ENCODE measurements at places on chromosomes 2 and 18.

DNA sequence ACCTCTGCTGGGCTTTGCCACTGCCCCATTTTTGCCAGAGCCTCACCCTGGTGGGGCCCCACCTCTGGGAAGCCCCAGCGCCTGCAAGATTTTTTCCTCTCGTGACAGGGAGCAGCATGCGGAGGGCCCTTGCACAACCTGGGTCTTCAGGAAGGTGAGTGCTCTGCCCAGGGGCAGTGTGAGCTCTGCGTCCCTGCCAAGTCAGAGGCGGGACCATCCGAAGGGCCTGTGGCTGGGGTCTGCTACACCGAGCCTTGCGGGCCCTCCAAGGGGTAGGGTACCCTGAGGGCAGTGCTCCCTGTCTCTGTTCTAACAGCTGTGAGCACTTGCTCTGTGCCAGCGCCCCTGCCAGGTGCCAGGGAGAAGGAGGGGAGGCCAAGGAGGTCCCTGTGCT, 5.8 kb upstream of the ODC1 start:
- DNase-seq = no peak

DNA sequence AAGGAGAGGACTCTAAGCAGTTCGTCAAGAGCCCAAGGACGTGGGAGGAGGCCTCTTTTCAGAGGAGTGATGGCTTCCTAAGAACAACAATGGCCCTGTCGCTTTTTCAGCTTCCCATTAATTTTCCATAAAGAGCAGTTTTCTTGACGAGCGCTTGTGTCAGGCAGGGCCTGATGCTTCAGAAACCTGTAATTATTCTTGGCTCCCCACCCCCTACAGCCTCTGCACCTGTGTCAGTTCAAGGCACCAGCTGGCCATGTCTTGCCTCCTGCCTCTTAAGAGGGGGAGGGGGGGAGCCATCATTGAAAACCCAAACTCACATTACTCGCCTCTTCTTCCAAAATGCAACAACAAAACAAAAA, 32.3 kb downstream of the KLF7 start:
- no peak for DNase-seq

DNA sequence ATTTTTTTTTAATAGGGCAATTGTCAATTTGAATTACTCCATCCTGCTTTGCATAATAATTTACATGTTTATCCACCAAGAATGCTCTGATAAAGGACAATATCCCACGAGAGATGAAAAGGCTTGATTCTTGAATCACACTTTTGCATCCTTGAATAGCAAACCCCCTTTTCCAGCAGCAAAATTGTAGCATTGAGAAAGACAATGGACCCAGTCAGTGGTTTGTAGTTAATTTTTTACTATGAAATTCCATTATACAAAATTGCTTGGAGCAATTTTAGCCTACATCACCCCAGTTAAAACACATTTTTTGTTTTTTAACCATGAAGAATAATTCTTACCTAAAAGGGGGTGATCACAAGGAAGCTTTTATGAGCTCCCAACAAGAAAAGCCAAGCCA, 255.1 kb downstream of the RND3 start:
- DNase-seq = no peak

DNA sequence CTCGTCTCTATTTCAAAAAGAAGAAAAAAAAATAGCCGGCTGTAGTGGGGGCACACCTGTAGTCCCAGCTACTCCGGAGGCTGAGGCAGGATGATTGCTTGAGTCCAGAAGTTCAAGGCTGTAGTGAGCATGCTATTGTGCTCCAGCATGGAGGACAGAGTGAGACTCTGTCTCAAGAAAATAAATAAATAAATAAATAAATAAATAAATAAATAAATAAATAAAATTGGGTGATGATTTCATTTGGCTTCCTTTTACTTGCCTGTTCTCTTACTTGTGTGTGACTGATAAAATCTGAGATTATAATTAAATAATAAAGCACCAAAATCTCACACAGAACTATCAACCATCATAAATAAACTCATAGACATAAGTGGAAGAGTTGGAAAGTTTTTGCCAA, 657.8 kb downstream of the NRXN1 start:
- no peak for DNase-seq

DNA sequence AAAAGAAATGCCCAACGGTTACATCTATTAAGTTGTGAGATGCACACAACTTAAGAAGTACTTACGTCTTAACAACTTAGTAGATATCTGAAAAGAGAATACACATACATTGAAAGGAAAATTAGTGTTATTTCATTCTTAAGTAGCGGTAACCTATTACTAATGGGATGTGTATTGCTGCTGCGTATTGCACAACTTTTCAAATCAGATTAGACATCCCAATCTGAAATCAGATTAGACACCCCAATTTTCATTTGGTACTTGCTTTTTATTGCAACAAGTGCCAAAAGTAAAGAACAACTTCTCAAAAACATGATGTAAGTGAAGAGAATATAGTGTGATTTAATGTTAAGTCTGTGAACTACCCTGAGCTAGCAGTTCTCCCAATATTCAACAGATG, 155.5 kb downstream of the DSC3 start:
- DNase-seq = no peak

GRCh38 chr2:38690499-38691420, 24.8 kb downstream of the GALM start:
- DNase-seq = no peak

GRCh38 chr2:152468899-152469692, 134.1 kb downstream of the FMNL2 start:
- no peak for DNase-seq

DNA sequence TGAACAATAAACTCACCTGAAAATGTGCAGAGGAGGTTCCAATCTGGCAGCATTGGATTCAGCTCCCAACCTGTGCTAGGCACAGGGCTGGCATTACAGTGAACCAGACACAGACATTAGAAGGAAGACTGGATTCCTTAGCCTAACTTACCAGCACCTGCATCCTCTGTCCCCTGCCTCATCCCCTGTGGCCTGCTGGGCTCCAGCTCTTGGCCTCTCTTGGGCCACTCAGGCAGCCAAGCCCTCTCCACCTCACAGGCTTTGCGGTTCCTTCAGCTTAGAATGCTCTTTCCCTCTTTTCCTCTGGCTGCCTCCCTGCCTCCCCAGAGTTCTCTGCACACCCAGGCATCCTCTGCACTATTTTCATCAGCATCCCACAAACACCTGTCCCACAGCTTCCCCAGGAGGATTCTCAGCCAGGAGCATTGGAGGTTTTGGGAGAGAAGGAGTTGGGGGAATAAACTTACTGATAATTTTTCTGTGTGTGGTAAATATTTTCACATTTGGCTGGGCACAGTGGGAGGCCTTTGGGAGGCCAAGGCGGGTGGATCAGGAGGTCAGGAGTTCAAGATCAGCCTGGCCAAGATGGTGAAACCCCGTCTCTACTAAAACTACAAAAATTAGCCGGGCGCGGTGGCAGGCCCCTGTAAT, 132.0 kb downstream of the INHBB start:
- no peak for DNase-seq

DNA sequence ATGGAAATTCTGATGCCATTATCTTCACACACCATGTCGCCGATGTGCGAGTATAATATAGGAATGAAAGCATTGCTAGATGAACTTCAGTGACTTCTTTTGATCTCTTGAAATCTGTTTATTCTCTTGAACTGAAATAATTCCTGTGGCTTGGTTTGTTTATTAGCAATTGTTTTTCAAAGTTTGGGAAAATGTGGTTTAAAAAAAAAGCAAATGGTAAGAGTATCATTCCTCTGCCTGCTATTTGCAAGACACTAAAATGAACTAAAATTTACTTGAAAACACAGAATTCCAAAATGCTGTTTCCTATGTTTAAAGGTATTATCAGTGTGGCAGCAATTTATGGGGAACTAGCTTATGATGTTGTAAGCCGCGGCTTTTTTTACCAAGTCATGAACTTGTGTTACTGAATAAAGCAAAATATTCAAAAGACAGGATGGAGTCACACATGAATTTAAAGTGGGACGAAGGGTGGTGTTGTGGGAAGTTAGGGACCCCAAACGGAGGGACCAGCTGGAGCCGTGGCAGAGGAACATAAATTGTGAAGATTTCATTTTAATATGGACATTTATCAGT, 96.4 kb downstream of the COLEC12 start:
- no peak for DNase-seq

DNA sequence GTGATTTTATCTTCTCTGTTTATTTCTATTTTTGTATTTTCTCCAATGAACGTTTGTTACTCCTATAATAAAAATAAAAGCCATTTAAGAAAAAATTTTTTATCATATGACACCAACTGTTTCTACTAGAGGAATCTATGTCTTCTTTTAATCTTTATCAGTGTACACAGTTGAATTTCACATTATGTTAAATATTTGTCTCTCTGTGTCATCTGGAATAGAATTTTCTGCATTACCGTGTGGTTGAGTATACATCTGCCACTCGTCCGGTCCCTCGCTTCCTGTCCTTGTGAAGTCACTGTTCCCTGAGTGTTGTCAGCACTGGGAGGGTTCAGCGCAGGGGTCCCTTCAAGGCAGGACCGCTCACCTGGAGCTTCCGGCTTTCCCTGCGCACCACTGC, 99.2 kb downstream of the LDLRAD4 start:
- DNase-seq = no peak

DNA sequence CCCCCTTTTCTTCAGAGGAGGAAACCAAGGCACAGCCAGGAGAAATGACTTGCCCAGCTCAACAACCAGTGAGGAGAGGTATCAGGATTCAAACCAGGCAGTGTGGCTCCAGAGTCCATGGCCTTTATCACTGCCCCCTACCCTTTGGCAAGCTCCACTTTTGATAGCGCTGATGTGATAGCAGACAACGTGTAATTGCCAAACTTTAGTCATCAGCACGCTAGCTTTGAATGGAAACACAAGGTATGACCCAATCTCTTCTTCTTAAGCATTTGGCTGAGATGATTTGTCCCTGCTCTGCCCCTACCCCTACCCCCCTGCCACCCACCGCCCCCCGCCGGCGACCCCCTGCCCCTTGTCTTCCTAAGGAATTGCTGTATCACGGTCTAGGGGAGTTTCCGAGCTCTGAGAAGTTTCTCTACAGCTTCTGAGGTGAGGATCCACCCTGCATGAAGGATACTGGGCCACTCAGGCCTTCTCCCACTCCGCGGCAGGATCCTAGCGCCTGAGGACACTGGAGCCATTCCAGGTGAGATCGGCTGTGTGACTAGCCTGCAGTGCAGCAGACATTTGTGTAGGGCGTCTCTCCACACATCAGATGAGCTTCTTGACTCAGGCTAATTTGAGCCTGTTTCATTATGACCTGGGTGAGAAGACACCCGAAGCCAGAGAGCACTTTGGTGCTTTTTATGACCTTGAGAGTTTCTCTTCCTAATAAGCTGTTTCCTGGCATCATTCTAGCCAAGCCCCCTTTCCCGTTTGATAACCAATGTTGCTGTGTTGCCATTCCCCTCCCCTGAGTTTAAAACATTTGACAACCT, 75.1 kb upstream of the MAP4K4 start:
- DNase-seq = no peak

GRCh38 chr18:74397572-74397971, 59.5 kb downstream of the DIPK1C start:
- DNase-seq = no peak

DNA sequence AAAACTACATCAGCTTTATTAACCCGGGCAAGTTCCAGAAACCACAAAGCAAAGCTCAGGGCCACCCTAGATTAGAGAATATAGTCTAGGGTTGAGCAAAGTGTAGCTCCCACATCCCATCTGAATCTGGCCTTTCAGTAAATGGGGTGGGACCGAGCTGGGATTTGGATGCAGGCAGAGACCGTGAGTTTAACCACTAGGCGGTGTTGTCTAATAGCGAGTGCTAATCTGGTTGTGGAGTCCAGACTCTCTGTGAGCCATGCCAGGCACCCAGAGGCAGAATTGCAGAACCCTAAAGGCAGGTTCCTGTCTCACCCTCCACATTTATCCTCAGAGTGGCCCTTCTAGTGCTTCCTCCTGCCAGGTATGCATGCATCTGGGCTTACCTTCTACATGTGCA, 435.9 kb downstream of the TSN start:
- no peak for DNase-seq

DNA sequence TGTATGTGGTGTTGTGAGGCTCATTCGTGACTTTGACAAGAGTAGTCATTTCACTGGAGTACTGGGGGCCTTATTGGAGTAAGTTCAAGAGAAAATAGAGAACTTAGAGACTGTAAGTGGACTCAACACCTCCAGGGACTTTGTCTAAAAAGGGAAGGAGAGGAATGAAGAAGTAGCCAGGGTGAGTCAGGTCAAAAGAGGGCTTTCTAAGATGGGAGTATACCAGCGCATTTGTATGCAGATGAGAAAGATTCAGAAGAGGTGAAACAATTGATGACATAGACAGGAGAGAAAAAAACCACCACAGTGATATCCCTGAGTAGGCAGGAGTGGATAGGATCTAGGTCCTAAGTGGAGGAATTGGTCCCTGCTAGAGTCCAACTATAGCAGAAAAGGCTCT, 246.8 kb downstream of the IKZF2 start:
- no peak for DNase-seq

DNA sequence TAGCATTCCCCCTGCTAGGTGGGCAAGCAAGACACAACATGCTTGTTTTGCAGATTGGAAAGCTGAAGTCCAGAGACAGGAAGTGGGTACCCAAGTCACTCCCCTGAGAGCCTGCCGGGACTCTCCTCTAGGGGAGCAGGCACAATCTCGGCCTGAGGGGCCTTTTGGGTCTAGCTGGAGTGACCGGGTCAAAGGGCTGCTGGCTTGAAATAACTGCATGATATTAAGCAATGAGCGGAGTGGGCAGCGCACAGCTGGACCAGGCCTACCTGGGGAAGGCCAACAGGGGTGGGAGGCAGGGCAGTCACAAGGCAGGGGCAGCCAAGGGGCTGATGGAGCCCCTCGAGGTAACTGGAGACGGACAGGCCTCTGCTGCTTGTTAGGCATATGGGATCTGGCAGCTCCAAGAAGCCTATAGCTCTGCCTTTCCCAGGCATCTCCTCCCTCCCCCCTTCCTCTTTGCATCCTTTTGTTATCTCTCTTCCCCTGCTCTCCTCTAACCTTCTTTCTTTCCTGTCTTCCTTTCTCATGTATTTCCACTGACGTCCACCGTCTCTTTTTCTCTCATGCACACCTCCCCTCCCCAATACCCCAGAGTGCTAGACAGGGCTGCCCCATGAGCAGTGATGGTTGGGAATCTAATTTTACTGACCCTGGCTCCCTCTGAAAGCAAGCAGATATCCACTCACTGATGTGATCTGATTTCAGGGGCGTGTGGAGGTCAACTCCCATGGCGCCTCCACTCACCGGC, 237.5 kb downstream of the LOXHD1 start:
- no peak for DNase-seq

GRCh38 chr2:44250376-44250775, 24.9 kb upstream of the SLC3A1 start:
- no peak for DNase-seq

GRCh38 chr18:79245517-79246001, 150.2 kb upstream of the NFATC1 start:
- no peak for DNase-seq

DNA sequence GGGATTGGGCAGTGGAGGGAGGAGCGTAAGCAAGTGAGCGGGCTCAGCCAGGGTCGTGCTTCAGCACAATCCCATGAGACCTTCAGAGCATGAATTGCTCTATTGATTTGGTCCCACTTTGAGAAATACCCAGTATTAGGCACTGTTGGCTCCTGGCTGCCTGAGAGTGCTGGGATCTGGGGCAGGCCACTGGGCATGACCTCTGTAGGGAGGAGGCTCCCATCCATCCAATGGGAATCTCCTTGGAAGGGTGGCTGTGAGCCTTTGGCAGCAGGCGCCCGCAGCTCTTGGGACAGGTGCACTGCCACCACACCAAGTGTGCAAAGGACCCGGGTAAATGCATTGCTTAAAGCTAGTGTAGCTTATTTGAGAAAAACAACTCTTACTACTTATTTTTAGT, 137.5 kb downstream of the LDLRAD4 start:
- no peak for DNase-seq

Measured in activated CD8-positive, alpha-beta memory T cell treated with anti-CD3 and anti-CD28 coated beads, Interleukin-2, amount 50 U/mL, for 48 hours (primary cell).